ENCODE measurements at places on chromosomes 7 and 10.

- no peak for DNase-seq
Observed at GRCh38 chr10:71116426-71116825, 95.9 kb upstream of the UNC5B start.

DNA sequence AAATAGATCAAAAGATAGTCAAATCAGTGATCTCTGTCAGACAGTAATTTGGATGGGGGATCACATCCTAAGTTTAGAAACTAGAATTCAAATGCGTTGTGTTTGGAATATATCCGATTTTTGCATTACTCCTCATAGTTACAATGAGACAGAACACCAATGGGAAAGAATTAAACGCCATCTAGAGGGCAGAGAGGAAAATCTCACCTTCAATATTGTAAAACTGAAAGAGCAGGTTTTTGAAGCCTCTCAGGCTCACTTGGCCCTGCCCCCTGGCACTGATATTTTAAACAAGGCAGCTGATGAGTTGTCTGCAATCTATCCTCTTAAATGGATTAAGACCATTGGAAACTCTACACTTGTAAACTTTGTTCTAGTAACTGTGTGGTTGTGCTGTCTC, 17.7 kb downstream of the FRG2B start:
- DNase-seq, result no peak

GRCh38 chr10:73857446-73857845, 16.9 kb downstream of the CAMK2G start:
- DNase-seq, result no peak

GRCh38 chr7:23075571-23075970, 30.0 kb upstream of the KLHL7 start:
- DNase-seq, result no peak

GRCh38 chr7:5693529-5693928, 87.9 kb downstream of the RNF216 start:
- DNase-seq, result no peak

DNA sequence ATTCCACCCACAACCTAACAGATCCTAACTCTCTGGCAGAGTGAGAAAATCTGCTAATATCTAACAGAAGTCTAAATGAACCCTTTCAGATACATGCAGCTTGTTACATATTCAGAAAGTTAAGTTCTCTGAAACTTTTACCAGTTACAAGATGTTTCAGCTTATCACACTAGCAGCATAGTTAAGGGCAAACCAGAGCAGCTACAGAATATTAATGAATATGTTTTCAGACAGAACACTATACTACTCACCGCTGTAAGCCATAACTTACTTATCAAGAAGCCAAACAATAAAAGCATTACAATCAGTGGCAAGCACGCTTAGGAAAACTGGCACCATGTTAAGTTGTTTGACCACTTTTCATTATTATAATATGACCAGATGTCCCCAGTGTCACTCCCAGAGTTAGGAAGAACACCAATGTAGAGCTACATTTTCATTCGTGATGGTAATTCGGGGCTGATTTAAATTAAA, 2.7 kb downstream of the ITGB1 start:
- DNase-seq, result no peak

- no peak for DNase-seq
Observed at GRCh38 chr7:131124001-131124629, 203.6 kb upstream of the MKLN1 start.

DNA sequence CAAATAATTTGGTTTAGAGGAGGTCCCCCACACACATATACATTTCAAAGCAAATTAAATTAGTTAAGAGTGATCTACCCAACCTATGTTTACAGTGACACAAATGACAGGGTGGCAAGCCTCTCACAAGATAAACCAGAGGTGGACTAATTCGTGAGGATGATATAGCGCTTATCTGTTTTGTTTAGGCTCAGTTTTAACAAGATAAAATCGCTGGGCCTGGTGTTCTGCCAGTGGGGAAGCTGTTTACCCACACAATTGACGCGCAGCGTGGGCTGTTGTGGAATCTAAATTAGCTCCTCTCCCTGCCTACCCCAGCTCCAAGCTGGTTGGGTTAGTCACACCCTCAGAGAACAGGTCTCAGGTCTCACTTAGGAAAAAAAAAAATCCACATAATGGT, 16.7 kb upstream of the PLXNA4 start:
- DNase-seq, result no peak

DNA sequence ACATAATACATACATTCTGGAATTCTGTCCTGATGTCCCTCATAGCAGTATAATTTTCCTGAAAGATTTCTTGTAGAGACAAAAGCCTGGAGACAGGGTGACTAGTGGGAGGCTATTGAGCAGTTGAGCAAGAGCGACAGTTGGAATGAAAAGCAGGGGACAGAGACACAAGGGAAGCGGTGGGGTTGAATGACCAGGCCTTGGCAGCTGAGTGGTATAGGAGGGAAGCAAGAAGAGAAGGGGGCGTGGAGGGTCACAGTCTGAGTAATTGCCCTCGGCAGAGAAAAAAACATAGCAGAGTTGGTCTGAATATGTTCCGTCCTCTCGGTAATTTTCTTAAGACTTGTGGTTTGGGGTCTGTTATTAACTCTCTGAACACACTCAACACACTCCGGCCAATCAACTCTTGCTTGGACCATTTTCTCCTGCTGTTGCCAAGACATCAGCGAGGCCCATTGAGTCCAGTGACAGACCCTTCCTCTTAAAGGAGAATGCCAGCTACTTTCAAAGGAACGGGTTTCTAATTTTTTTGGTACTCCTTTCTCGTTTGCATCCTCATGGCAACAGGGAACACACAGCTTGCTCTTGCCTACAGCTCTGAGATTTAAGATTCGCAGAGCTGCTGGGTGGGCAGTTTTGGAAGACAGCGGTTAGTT, 5.3 kb upstream of the ACTR3B start:
- DNase-seq, result no peak

- DNase-seq, result no peak
Observed at GRCh38 chr7:82152858-82153257, 290.7 kb downstream of the CACNA2D1 start.

- DNase-seq, result no peak
Observed at GRCh38 chr7:79982141-79982770, 152.4 kb upstream of the GNAI1 start.

DNA sequence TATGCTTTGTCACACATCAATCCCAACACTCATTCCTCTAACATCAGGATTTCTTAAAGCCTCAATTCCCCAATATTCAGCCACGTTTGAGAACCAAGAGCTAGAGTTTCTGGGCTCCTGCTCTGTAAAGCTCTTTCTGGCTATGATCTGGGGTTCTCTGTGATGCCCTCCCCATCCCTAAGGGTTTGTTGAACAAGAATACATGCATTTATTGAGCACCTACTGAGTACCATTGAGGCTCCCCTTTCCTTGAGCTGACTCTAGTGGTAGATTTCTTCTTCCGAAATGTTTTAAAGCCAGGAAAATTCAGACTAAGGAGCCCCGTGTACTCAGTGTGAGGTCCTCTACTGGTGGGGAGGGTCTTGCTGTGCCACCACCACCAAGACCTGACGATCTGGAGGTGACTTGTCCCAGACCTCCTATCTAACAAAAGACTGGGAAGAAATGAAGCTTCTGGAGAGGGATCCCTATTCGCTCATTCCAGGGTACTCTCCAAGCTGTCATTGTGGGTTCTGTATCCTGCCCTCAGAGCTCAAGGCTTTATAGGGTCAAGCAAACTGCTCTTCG, 23.1 kb upstream of the SRGN start:
- no peak for DNase-seq

DNA sequence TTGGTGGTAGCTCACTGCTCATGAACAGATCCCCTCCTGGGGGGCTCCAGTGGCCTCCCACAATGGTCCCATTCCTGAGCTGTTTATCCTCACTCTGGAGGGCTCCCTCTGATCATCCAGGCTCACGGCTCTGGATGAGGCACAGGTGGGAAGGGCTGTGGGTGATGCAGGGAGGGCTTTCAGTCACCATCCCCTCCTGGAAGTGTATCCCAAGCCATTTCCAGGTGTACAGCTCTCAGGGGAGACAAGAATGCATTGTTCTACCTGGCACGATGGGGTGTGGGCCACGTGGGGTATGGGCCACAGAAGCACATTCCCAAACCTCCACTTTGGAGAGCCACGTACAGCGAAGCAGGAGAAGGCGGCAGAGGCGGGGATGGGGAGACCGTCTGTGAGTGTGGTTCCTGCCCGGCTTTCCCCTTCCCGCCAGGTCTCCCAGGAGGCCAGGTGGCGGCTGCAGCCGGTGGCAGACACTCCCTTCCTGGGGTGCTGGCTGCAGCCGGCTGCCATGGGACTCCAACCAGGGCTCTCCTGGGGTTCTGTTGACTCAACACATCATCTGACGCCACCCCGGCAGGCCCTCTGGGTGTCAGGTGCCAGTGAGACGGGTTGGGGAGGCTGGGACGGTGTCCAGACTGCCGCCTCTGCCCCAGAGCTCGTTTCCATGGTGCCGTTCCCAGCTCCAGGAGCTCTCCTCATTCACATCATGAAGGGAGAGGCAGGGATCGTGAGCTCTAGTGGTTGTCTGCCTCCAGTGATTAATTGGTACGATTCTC, 169.7 kb upstream of the RHEB start:
- no peak for DNase-seq

DNA sequence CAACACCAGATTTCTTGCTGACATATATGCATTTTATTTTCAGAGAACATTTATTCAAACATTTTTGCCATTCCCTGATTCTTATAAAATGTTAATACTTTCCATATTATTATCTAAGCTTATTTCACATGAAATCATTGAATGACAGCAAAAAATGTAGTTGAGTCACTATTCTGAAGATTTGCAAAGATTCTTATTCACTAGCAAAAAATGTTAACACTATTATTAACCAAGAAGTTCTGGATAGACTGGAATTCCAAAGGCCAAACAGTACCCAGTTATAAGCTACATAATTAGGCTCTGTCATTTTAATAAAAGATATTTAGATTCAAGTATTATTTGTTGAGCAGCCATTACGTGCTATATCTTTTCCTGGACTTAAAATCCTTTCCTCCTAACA, 4.3 kb downstream of the GSTO2 start:
- DNase-seq, result no peak

DNA sequence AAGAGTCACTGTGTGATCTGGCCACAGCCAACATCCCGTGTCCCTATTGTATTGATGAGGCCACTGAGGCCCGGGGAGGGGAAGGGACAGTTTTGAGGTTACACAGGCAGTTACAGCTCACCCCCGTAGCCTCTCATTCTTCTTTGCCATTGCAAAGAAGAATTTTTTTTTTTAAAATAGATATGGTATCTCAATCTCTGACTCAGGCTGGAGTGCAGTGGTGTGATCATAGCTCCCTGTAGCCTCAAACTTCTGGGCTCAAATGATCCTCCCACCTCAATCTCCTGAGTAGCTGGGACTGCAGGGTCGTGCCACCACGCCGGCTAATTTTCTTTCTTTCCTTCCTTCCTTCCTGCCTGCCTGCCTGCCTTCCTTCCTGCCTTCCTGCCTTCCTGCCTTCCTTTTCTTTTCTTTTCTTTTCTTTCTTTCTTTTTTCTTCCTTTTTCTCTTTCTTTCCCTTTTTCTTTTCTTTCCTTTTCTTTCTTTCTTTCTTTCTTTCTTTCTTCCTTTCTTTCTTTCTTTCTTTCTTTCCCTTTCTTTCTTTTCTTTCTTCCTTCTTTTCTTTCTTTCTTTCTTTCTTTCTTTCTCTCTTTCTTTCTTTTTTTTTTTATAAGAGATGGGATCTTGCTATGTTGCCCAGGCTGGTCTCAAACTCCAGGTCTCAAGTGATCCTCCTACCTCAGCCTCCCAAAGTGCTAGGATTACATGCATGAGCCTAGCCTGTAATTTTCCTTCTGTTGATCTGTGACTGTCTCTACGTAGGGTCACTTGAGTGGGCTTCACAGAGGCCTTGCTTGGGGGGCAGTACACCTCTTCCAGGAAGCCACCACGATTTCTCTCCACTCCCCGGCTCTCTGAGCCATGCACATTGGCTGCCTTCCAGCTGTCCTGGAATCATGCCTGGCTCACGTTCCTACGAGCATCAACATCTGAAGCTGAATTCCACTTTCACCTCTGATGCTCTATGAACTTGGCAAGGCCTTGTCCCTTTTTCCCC, 31.3 kb downstream of the TMEM270 start:
- DNase-seq, result no peak

Data from stimulated activated CD4-positive, alpha-beta T cell treated with anti-CD3 and anti-CD28 coated beads, Interleukin-15, amount 100 ng/mL, for 1 hour (primary cell).